ENCODE measurements at places on chromosomes 3 and 15.

- no peak for DNase-seq
Observed at GRCh38 chr15:58520464-58520863, 88.7 kb downstream of the LIPC start.

- no peak for DNase-seq
Observed at GRCh38 chr3:120350401-120350941, 1.3 kb upstream of the LRRC58 start.

- peak; percentile 59 for DNase-seq
Observed at GRCh38 chr15:64521726-64522164, 61.4 kb downstream of the ZNF609 start.

GRCh38 chr3:148373961-148374360 is 323.7 kb upstream of the AGTR1 start:
- DNase-seq, result no peak

GRCh38 chr3:158539414-158540014 is 31.5 kb upstream of the MLF1 start:
- no peak for DNase-seq

DNA sequence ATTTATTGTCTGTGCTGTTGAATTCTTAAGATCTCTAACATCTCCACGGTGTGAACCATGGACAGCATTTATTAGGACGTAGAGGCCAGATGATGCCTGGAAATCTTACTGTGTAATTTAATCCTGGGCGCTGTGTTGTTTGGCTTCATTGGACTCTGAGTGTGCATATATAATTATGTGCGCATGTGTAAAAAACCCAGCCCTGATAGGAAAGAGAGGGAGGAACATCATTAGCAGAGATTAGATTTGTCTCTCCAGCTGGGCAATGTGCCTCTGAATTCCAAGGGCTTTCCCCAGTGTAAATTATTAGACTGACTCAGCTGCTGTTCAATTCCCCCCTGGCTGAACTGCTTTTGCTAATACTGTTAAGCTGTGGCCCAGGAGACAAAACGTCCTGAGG is 39.6 kb downstream of the MAP3K13 start:
- DNase-seq, result no peak

GRCh38 chr3:142898346-142899213 is 9.7 kb upstream of the PCOLCE2 start:
- no peak for DNase-seq

DNA sequence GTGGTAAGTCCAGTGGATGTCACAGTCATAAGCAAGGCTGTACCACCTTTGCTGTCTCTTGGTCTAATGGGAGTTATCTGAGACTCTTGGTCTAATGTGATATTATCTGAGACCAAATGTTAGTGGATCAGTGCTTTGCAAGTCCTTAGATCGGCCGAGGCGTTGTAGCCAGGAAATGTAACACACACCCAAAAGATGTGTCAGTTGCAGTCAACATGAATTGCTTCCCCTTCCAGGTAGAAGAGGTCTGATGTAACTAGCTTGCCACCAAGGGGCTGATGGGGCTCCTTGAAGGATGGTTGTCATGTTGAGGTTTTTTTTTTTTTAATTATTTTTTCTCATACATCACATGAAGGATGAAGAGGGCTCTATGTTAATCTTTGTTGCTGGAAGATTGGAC is 45.4 kb upstream of the RAF1 start:
- no peak for DNase-seq

GRCh38 chr3:4235690-4236089 is 67.5 kb upstream of the SETMAR start:
- DNase-seq, result no peak

- DNase-seq, result no peak
Observed at GRCh38 chr3:78273326-78273725, 1233.4 kb downstream of the ROBO2 start.

- DNase-seq, result no peak
Observed at GRCh38 chr3:185693985-185694653, 108.0 kb downstream of the SENP2 start.

- no peak for DNase-seq
Observed at GRCh38 chr3:67381667-67382272, 272.6 kb downstream of the SUCLG2 start.

DNA sequence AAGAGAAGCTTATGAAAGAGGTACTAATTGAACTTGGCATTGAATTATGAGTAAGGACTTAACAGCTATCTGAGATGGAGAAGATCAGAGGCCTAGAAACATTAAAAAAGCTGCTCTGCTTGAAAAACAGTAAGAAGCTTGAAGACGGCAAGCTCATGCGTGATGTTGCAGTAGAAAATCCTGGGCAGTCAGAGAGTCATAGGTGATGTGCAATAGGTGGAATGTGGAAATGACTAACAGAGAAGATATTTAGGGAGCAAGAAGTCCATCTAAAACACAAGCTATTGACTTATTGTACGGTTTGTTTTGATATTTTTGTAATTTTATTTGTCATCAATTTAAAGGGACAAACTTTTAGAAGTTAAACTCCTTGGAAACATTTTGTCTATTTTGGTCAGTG is 1101.4 kb downstream of the ROBO2 start:
- no peak for DNase-seq

- DNase-seq, result no peak
Observed at GRCh38 chr3:69066121-69066520, 14.0 kb upstream of the TMF1 start.

DNA sequence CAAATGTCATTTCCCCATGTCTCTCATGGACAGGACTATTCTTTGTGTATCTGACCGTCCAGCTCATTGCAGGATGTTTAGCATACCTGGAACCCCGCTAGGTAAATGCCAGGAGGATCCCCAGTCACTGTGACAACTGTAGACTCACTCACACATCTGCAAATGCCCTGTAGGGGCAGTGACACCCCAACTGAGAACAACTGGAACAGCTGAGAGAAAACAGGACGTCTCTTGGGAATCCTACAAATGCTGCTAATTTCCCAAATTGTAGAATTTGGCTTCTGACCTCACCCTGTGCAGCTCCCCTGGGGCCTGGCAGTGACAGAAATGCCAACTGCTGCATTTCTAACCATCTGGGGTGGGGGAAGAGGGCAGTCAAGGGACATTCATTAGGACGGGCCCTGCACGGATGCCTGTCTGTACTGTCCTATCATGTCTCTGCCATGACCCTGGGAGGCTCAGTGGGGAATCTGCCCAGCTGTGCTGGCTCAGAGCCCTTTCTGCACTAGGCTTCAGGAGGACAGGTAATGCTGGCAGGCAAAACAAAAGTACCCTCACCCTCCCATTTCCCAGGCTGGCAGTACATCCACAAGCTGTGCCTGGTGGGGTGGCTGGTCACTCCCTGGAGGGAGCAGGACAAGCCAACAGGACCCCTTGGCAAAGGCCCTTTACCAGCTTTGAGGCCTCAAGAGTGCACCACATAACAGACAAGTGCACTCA is 30.4 kb downstream of the RAB6B start:
- no peak for DNase-seq

DNA sequence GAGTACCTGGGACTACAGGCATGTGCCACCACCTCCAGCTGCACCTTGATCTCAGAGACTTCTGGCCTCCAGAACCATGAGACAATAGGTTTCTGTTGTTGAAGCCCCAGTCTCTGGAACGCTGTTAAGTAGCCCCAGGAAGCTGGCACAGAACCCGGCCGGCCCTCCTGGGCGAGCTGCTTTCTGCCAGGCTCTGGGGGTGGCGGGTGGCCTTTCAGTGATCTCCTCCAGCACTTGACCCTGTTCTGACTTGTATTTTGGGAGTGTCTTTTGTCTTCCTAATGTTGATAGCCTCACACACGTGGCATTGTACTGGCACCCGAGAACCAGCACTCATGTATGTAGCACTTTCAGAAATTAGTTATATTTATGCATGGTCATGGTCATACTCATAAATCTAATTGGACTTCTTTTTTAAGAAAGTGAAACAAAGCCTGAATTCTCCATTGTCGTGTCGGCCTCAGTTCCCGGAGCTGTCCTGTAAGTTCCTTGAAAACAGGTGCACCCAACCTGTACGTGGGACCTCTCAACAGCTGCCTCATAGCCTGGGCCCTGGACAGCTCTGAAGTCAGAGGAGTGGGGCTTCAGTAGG is 74.0 kb downstream of the TFRC start:
- DNase-seq, result no peak

- peak; percentile 20 for DNase-seq
Observed at GRCh38 chr3:192371870-192372400, 355.4 kb downstream of the FGF12 start.

DNA sequence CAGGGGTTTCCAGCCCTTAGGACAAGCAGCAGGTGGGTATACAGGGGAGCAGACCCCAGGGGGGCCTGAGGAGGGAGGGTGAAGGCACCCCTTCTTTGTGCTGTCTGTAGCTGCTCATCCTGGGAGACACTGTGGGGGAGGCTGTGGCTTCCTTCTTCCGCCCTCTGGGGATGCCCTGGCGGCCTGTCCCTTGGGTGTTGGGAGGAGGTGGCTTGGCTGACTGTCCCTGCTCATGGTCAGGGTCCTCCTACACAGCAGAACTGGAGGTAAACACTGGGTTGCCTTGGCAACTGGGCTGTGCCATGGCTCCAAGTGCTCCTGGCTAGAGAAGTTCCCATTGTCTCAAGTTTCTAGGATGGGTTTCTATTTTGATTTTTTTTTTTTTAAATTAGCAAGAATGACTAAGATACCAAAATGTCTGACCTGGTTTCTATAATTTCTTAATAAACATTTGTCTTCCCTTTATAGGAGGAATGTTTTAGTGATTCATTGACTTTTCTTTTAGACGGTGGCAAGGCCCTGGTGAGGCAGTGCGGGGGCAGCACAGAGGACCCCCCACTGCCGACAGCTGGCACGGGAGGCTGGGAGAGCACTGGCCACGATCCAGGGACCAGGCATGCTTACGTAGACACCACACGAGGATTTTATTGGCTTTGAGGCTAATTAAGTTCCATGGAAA is 12.4 kb downstream of the KLF13 start:
- no peak for DNase-seq

GRCh38 chr3:195028877-195029606 is 241.9 kb downstream of the XXYLT1 start:
- DNase-seq, result no peak

- no peak for DNase-seq
Observed at GRCh38 chr3:188212308-188212969, 58.5 kb downstream of the LPP start.

- DNase-seq, result no peak
Observed at GRCh38 chr3:151276038-151276686, 2.2 kb downstream of the P2RY14 start.

- no peak for DNase-seq
Observed at GRCh38 chr15:39474657-39475056, 106.2 kb upstream of the THBS1 start.

GRCh38 chr3:188403404-188403803 is 249.4 kb downstream of the LPP start:
- no peak for DNase-seq

DNA sequence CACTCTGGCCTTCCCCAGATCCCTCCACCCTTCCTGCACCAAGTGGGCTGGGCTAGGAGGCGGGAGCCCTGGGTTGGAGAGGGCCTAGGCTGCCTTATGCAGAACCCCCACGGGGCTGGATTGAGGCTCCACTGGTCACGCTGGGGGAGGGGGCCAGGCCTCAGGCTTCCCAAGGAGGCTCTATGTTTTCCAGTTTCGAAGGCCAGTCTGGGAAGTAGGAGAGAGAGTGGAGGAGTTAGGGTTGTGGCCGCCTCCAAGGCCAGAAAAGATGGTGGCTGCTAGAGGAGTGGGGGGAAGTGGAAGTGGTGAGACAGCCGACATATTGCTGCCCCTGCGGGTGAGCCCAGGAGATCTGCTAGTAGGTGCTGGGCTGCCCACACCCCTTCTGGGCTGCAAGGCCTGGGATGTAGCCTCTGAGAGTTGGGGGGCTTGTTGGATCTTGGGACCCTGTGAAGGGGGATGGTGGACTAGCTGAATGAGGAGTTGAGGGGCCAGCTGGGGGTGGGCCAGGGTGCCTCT is 1.2 kb downstream of the GNAI2 start:
- no peak for DNase-seq

GRCh38 chr3:115042351-115042750 is 104.7 kb downstream of the ZBTB20 start:
- no peak for DNase-seq

DNA sequence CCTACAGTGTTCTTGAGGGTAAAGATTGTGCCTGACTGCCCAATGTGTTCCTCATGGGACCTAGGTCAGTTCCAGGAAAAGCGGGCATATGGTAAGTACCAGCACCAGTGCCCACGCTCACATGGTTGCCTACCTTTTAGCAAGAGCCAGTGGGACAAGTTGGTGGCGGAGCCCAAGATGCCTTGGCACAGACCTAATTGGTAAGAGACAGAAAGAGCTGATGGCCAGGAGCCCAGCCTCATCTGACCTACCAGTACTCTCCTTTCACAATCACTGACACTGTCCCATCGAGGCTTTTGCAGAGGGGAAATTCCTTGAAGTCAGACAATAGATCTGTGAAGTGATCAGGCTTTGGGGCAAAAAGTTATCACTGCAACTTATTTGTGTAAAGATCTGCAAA is 98.4 kb upstream of the BCL6 start:
- no peak for DNase-seq

DNA sequence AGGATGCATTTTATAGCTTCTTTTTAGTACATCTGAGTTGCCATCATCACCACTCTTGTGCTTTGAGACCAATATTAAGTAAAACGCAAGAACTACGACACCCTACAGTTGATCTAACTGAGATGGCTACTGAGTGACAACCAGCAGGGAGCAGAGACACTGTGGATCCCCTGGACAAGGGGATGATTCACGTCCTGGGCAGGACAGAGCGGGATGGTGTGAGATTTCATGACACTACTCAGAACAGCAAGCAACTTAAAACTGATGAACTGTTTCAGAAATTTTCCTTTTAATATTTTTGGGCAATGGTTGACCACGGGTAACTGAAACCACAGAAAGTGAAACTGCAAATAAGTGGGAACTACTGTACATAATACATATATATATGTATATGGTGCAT is 299.2 kb downstream of the ADAMTS17 start:
- DNase-seq, result no peak

DNA sequence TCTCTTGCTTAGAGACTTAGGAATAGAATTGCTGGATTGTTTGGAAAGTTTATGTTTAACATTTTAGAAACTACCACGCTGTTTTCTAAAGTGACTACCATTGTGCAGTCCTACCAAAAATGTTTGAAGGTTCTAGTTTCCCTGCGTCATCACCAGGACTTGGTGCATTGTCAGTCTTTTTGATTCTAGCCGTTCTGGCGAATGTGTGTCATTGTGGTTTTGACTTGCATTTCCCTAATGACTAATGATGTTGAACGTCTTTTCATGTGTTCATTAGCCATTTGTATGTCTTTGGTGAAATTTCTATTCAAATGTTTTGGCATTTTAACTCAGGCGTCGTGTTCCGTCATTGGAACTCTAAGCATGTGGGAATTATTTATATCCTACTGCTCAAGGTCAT is 58.0 kb downstream of the CHD2 start:
- DNase-seq, result no peak

GRCh38 chr3:195768831-195769303 is 42.9 kb downstream of the MUC4 start:
- no peak for DNase-seq
